ENCODE measurements at places on chromosomes 1 and 21. TPM values are rescaled to one million over a fixed set of nuclear protein-coding genes. Genes with fewer than 3 reads are reported as not detected.

GRCh38 chr1:90779573-90779972, 62.5 kb upstream of the BARHL2 start:
- no peaks in the 10 kb centered on the region for H3K36me3 ChIP-seq
- peaks cover 16% of the 10 kb centered on the region for H3K27me3 ChIP-seq
- no peak overlapping the region for H3K27ac ChIP-seq
- no peak for DNase-seq

GRCh38 chr1:58524353-58524945, 22.1 kb downstream of the OMA1 start:
- peaks cover 31% of the 10 kb centered on the region for H3K4me1 ChIP-seq
- DNase-seq = no peak
- no peaks in the 10 kb centered on the region for H3K27me3 ChIP-seq
- H3K4me3 ChIP-seq = no peak overlapping the region
- H3K36me3 ChIP-seq = peaks cover 60% of the 10 kb centered on the region

Gene TRAPPC3
- 54.6 TPM for total RNA-seq

DNA sequence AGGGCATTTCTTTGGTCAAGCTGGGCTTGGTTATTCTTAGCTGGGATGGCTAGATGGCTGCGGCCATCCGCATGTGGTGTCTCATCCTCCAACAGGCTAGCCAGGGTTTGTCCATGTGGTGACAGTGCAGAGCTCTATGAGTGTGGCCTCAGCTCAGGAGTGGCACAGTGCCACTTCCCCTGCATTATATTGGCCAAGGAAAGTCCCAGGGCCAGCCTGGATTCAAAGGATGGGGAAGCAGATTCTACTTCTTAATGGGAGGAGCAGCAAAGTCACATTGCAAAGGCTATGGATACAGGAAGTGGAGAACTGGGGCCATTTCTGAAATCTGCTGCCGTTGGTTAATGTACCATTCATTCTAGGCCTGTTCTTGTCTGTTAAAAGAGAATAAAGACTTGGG, 34.4 kb downstream of the STUM start:
- no peak for DNase-seq
- H3K27ac ChIP-seq = no peak overlapping the region
- no peaks in the 10 kb centered on the region for H3K27me3 ChIP-seq
- H3K4me3 ChIP-seq = no peak overlapping the region

Gene CD52
- 2.4 TPM for total RNA-seq

GRCh38 chr1:36790191-36790590, 244.1 kb downstream of the GRIK3 start:
- no peaks in the 10 kb centered on the region for H3K4me1 ChIP-seq
- H3K27me3 ChIP-seq = peaks cover 93% of the 10 kb centered on the region
- H3K4me3 ChIP-seq = no peak overlapping the region
- no peak overlapping the region for H3K27ac ChIP-seq
- no peaks in the 10 kb centered on the region for H3K36me3 ChIP-seq

GRCh38 chr1:244097523-244098405, 46.7 kb downstream of the ZBTB18 start:
- H3K27ac ChIP-seq = no peak overlapping the region
- H3K4me1 ChIP-seq = peaks cover 8% of the 10 kb centered on the region
- no peaks in the 10 kb centered on the region for H3K36me3 ChIP-seq
- H3K4me3 ChIP-seq = no peak overlapping the region
- DNase-seq = no peak

Measured in left ventricle myocardium inferior (tissue), 1 donor.